ENCODE measurements at places on chromosomes 11 and 22.

- H3K27me3 ChIP-seq = no peaks in the 10 kb centered on the region
- no peak overlapping the region for H3K27ac ChIP-seq
- no peak for DNase-seq
- H3K4me1 ChIP-seq = no peaks in the 10 kb centered on the region
- no peak overlapping the region for H3K4me3 ChIP-seq
Observed at GRCh38 chr11:83310718-83311117, 24.6 kb upstream of the CCDC90B start.

DNA sequence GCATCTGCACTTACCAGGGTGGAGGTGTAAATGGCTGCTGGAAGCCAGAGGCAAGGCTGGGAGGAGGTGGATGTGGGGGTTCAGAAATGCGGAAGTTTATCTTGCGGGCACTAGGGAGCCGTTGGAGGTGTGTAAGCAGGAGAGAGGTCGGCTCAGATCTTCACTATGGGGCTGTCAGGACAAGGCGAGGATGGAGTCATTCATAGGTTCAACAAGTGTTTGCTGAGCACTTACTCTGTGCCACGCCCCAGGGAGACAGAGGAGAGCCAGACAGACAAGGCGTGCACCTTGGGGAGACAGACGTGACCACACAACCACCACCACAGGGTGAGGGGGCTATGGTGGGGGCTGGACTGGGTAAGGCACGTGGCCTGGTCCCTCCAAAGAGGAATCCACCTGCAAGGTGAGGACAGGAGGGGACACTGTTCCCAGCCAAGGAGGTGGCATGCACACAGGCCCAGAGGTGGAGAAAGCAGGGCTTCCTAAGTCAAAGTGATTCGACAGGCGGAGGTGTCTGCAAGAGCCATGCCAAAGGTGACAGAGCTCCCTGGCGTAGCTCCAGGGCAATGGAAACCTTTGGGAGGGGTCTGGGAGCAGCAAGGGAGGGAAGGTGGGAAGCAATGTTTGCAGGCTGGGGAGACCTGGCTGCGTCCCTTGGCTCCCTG, 30.8 kb upstream of the TCF20 start:
- no peak overlapping the region for H3K27ac ChIP-seq
- H3K27me3 ChIP-seq = no peaks in the 10 kb centered on the region
- no peaks in the 10 kb centered on the region for H3K36me3 ChIP-seq
- no peak for DNase-seq
- peaks cover 13% of the 10 kb centered on the region for H3K4me1 ChIP-seq

GRCh38 chr11:3635641-3636375, 6.0 kb downstream of the ART5 start:
- DNase-seq = no peak
- no peak overlapping the region for H3K27ac ChIP-seq
- H3K4me1 ChIP-seq = no peaks in the 10 kb centered on the region
- no peaks in the 10 kb centered on the region for H3K27me3 ChIP-seq
- no peak overlapping the region for H3K4me3 ChIP-seq
- H3K36me3 ChIP-seq = no peaks in the 10 kb centered on the region

DNA sequence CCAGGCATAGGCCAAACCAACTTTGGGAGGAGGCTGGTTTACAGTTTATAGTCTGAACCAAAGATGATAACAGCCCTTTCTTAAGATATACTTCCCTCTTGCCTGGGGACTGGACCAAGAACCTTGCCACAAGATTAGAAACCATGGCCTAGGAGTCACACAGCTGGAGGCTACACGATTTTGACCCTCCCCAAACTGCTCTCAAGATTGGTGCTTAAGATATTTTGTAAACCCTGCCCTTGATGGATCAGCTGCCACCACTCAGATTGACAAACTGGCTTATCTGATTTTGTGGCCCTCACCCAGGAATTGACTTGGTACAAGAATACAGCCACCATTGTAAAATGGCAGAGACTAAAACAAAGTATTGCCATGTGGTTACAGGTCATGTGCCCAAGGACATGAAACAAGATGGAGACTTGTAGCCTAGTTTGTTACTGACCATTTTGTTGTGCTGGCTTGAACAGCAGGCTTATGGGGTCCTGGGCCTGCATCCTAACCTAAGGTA, 17.4 kb upstream of the EI24 start:
- H3K27ac ChIP-seq = no peak overlapping the region
- H3K36me3 ChIP-seq = no peaks in the 10 kb centered on the region
- no peaks in the 10 kb centered on the region for H3K4me1 ChIP-seq
- H3K27me3 ChIP-seq = no peaks in the 10 kb centered on the region
- no peak for DNase-seq

- H3K36me3 ChIP-seq = no peaks in the 10 kb centered on the region
- DNase-seq = no peak
- no peak overlapping the region for H3K4me3 ChIP-seq
- no peak overlapping the region for H3K27ac ChIP-seq
- H3K4me1 ChIP-seq = no peaks in the 10 kb centered on the region
- H3K27me3 ChIP-seq = no peaks in the 10 kb centered on the region
Observed at GRCh38 chr22:35446365-35446764, 46.4 kb downstream of the MCM5 start.

- no peak overlapping the region for H3K27ac ChIP-seq
- no peaks in the 10 kb centered on the region for H3K4me1 ChIP-seq
- H3K4me3 ChIP-seq = no peak overlapping the region
- DNase-seq = no peak
- H3K36me3 ChIP-seq = peaks cover 3% of the 10 kb centered on the region
Observed at GRCh38 chr22:18126606-18127005, 16.0 kb downstream of the TUBA8 start.

GRCh38 chr11:47523490-47524225, 29.3 kb downstream of the CELF1 start:
- DNase-seq = peak; percentile 47
- H3K27ac ChIP-seq = peak overlapping the region; percentile 85
- H3K27me3 ChIP-seq = no peaks in the 10 kb centered on the region
- no peaks in the 10 kb centered on the region for H3K36me3 ChIP-seq

GRCh38 chr11:9922806-9923205, 258.9 kb downstream of the SWAP70 start:
- H3K4me3 ChIP-seq = no peak overlapping the region
- peak; percentile 21 for DNase-seq
- no peaks in the 10 kb centered on the region for H3K4me1 ChIP-seq
- no peaks in the 10 kb centered on the region for H3K27me3 ChIP-seq
- no peaks in the 10 kb centered on the region for H3K36me3 ChIP-seq

GRCh38 chr11:44229098-44229497, 80.8 kb downstream of the ALX4 start:
- no peak overlapping the region for H3K4me3 ChIP-seq
- H3K27ac ChIP-seq = no peak overlapping the region
- no peak for DNase-seq
- H3K27me3 ChIP-seq = no peaks in the 10 kb centered on the region
- H3K36me3 ChIP-seq = no peaks in the 10 kb centered on the region

- H3K4me3 ChIP-seq = no peak overlapping the region
- no peaks in the 10 kb centered on the region for H3K27me3 ChIP-seq
- H3K4me1 ChIP-seq = no peaks in the 10 kb centered on the region
- no peak overlapping the region for H3K27ac ChIP-seq
Observed at GRCh38 chr11:100956351-100956750, 173.3 kb downstream of the PGR start.

- H3K4me1 ChIP-seq = peaks cover 3% of the 10 kb centered on the region
- H3K4me3 ChIP-seq = no peak overlapping the region
- no peaks in the 10 kb centered on the region for H3K27me3 ChIP-seq
Observed at GRCh38 chr11:68929135-68929534, 25.4 kb downstream of the IGHMBP2 start.

DNA sequence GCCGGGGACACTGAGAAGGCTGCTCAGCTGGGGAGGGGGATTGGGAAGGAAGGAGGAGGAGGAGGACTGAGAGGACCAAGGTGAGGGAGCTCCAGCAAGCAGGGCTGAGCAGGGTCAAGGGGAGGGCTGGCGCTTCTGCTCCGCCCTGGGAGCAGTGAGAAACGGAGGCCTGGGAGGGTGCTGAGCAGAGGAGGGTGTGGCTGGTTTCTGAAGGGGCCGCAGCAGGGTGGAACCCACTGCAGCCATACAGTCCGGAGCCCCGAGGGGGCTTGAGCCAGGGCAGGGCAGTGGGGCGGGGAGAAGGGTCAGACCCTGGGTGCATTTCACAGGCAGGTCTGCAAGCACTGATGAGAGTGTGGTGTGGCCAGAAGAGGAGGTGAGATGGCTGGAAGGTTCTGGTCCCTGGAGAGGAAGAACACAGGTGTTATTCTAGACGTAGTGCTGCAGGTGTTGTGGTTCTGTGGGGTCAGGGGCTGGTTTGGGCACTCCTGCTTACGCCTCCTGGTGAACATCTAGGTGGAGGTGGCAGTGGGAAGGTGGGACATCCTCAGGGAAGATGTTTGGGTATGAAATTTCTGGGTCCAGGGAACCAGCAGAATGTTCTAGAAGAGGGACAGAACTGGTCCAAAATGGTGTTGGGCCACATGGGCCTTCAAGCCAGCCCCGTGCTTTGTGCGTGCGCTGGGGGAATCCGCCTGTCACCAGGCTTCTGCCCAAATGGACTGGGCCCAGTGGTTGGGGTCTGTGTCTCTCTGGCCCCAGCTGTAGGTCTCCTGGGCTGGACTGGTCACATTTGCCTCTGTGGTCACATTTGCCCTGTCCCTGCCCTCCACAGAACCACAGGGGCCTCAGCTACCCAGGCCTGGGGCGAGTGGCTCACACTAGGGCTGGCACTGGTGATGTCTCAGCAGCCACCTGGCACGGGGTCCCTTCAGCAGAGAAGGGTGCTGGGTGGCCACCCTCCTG, 714.7 kb downstream of the BRD1 start:
- no peak overlapping the region for H3K4me3 ChIP-seq
- no peaks in the 10 kb centered on the region for H3K27me3 ChIP-seq
- H3K27ac ChIP-seq = no peak overlapping the region
- no peaks in the 10 kb centered on the region for H3K4me1 ChIP-seq

DNA sequence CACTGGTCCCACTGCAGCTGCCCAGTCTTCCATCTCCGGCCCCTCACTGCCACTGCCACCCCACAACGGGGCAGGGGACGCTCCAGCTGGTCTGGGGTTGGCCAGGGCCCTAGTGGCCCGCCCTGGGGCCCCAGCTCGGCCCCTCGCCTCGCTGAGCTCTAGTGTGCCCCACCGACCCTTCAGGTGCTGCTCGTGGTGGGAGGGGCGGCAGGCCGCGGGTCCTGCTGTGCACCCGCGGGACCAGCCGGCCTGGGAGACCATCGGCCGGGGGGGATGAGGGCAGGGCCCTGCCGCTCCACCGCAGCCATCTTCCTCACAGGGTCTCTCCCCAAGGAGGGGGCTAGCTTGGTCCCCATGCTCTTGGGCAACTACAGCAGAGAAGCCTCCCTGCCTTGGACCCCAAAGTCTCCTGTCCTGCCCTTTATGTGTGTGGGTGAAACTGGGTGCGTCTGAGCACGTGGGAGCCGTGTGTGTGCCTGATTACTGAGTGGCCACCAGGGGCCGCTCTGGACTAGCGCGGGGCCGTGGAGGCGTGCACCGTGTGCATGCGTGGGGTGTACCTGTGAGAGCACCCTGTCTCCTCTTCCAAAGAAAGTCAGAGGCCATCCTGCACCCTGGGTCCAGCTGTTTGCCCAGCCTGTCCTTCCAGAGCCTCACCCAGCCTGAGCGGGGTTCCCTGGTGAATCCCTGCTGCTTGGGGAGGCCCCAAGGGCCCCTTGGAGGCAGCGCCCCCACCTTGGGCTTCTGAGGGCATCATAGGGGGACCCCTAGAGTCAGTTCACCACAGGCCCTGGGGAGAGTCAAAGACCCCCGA, 6.0 kb upstream of the ACR start:
- no peaks in the 10 kb centered on the region for H3K4me1 ChIP-seq
- H3K27ac ChIP-seq = no peak overlapping the region
- no peaks in the 10 kb centered on the region for H3K36me3 ChIP-seq
- peak; percentile 9 for DNase-seq

DNA sequence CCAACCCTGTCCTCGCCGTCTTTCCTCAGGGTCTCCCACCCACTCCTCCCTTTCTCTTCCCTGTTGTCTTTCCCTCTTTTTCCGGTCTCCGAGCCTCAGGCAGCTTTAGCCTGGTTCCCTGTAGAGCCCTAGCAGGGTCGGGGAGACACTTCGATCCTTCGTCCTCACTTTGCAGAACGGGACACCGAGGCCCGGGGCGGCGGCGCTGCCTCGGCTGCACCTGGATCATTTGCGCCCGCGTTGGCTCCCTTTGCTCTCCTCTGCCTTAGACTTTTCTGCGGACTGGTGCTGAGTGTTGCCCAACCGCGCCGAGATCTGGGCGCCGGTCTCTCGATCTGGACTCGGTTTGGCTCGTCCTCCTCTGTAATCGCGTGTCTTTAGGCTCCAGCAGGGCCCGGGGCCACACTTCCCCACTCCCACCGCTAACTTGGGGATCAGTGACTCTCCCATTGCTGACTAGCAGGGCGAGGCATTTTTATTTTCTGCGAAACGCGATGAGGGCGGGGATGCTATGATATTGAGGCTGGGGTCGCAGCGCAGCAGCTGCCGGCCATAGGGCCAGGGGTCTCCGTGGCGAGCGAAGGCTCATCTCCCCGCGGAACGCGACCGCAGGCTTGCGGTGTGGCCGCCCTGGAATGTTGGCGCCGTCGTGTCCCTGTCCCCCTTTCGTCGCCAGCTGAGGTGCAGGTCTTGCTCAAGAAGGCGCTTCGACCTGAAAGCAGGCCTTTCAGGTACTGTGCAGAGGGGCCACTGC, 1.6 kb upstream of the E2F8 start:
- no peaks in the 10 kb centered on the region for H3K36me3 ChIP-seq
- H3K27me3 ChIP-seq = peaks cover 4% of the 10 kb centered on the region
- H3K4me3 ChIP-seq = no peak overlapping the region
- peaks cover 2% of the 10 kb centered on the region for H3K4me1 ChIP-seq
- DNase-seq = peak; percentile 22
- H3K27ac ChIP-seq = no peak overlapping the region

Data from lung (tissue), 17 donors.